ENCODE measurements at places on chromosomes 5 and 9. TPM values are rescaled to one million over a fixed set of nuclear protein-coding genes. Genes with fewer than 3 reads are reported as not detected.
A peak's percentile ranks its signal among the peaks of the same experiment; 100 is the strongest.

DNA sequence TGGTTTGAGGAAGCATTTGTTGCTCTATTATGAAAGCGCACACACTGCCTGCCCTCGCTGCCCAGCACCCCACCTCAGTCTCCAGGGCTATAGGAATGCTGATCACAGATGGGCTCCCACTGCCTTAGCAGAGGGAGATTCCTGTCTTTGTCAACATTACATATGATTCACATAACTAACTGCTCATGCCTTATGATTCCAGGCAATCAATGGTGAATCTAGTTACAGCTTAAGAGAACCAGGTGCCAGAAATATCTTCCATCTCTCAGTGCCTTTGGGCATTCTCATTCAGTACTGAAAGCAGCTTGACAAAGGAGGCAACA is 458.9 kb upstream of the C9orf72 start:
- peak; percentile 5 for DNase-seq

- peak; percentile 41 for DNase-seq
These were observed 22.1 kb upstream of the SLC25A51 start for GRCh38 chr9:37925786-37926736.

DNA sequence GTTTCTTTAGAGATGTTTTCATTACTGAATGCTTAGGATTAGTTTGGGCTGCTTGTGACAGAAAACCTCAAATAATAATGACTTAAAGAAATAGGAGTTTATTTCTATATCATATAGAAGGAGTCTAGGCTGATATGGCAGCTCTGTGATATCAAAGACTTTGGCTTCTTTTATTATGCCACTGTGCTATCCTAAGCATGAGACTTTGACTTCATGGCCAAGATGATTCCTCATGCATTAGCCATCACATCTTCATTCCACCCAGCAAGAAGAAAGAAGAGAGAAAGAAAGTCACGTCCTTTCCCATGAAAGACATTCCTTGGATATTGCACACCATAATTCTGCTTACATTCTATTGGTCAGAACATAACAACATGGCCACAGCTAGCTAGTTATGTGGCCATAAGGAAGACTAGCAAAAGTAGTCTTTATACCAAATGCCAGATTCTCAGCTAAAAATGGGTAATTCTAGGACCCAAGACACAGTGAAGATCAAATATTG is 76.2 kb downstream of the DAPK1 start:
- no peak for DNase-seq

DNA sequence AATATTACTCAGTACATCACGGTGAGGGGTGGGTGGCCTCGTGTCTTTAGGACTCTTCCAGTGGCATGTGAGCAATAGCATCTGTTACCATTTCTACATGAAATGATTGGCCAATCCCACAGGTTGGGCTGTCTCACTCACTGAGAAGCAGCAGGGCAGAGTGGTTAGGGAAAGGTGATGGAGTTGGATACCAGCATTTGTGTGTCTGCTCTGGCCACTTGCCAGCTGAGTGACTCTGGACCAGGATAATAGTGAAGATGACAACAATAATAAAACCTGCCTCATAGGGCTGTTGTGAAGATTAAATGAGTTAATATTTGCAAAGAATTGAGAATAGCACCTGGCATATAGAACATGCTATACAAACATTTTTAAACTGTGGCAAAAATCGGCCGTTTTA is 42.0 kb downstream of the IQGAP2 start:
- DNase-seq = no peak

PROB1 gene
- 3.1 TPM for total RNA-seq

- DNase-seq = no peak
These were observed 308.9 kb downstream of the TLE4 start for GRCh38 chr9:79880626-79881025.

SLC34A1 gene
- not detected for total RNA-seq

DNA sequence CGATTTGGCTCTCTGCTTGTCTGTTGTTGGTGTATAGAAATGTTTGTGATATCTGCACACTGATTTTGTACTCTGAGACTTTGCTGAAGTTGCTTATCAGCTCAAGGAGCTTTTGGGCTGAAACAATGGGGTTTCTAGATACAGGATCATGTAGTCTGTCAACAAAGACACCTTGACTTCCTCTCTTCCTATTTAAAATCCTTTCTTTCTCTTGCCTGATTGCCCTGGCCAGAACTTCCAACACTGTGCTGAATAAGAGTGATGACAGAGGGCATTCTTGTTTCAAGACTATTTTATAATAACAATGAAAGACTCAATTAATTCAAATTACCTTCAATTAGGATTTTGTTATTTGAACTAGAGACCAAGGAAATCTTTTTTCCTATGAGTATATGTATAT is 692.5 kb downstream of the PRR16 start:
- DNase-seq = no peak

DNA sequence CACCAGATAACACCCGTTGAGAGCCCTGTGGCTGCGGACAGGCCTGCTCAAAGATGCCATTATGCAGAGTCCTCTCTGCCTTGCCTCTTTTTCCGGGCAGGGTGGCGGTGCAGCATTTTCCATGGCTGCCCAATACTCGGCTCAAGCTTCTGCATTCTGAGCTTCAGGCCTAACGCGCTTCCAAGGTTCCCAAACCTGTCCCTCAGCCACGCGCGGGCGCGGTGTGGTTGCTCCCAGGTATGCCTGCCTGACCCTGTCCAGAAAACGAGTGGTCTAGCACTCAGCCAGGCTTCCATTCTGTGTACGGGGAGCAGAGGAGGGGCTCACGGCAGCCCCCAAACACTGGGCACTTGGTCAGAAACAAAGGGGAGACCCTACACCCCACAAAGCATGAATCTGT is 27.9 kb upstream of the CNOT6 start:
- DNase-seq = no peak

DNA sequence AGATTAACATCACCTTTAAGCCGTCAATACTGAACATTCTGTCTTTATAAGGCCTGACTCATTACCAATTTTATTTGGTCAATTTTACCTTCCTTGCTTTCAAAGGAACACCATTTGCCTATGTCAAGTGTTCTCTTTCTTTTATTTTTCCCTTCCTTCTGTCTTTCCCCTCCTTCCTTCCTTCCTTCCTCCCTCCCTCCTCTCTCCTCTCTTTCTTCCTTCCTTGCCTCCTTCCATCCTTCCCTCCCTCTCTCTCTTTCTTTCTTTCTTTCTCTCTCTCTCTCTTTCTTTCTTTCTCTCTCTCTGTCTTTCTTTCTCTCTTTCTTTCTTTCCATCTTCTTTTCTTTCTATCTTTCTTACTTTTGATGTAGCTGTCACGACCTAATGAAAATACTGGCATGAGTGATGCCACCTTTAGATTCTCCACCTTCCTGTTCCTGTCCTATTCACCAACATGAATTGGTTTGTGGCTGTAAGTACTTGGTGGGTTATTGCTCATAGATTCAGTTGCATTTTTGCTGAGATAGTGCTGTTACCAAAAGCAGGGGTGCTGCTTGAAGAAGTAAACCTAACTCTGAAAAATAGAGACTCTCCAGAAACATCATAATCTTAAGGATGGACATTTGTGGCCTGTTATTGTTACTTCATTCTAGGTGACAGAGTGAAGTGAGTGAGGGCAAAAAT is 33.8 kb downstream of the DOCK8 start:
- DNase-seq = no peak

- no peak for DNase-seq
These were observed 639.9 kb upstream of the ACO1 start for GRCh38 chr9:31744589-31744988.

DNA sequence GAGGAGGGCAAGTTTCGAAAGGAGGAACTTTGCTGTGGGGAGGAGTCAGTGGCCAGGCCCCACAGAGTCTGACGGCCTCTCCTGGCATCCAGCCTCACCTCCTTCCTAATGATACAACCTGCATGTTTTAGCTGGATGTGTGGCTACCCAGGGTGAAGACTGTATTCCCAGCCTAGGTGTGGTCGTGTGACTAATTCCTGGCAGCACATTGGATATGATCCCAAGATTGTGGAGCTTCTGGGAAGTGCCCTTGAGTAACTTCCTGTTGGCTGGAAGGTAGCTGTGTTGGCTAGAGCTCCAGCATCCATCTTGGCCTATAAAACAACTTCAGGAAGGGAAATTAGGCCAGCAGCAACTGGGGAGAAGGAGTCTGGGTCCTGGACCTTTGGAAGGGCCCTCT is 19.0 kb upstream of the LPCAT1 start:
- DNase-seq = peak; percentile 99

TAF1L gene
- total RNA-seq = not detected

DNA sequence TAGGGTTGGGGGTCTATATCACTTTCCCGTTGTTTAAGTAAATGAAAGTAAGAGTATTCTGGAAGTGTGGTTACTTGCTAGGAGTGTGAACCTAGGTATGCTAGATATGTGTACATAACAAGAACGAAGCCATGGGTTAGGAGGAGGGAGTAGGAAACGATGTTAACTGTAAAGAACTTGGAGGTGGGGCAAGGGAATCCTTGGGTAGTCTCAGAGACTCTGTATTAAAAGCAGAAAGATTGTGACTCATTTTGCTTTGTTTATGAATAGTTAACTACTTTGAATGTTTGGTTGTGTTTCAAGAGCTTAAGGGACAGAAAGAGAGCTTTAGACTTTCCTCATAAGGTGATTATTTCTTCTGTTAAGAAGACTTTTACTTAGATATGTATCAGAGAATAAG is 59.9 kb downstream of the TMEM252 start:
- no peak for DNase-seq

- DNase-seq = no peak
These were observed 17.2 kb downstream of the OR2S2 start for GRCh38 chr9:35940458-35941407.

TEX48 gene
- total RNA-seq = not detected

GRCh38 chr5:146440870-146441495 is 6.2 kb upstream of the TCERG1 start:
- no peak for DNase-seq

GRCh38 chr5:166980666-166981065 is 1310.8 kb upstream of the WWC1 start:
- DNase-seq = peak; percentile 28

DNA sequence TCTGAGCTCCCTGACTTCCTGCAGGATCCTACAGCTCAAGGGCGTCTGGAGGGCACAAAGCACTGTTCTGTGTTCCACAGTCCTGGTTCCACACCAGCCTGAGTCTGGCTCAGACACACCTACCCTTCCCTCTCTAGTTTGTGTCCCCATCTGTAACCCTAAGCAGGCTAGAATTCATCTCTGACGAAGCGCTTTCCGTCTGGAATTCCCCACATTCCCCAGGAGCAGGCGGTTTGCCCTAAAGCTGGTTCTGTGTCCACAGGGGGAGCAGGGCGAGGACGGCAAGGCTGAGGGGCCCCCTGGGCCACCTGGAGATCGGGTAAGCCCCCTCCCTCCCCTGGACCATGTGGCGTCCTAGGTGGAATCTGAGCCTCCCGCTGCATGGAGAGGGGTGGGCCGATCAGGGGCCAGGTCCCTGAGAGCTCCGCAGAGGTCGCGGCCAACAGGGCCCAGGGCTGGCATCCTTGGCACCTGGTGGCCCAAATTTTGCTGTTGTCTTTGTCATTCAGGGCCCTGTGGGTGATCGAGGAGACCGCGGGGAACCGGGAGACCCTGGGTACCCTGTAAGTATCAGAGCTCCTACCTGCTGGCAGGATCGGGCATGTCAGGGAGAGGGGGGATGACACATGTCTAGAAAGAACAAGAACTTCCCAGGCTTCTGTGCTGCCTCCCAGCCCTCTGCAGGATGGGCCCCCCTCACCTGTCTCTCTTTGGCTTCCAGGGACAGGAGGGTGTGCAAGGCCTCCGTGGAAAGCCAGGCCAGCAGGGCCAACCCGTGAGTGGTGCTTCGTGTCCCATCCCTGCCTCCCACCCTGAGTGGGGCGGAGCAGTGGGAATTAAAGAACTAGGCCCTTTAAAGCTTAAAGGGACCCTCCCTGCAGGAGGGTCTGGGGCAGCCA is 34.5 kb upstream of the ORM1 start:
- peak; percentile 68 for DNase-seq

DNA sequence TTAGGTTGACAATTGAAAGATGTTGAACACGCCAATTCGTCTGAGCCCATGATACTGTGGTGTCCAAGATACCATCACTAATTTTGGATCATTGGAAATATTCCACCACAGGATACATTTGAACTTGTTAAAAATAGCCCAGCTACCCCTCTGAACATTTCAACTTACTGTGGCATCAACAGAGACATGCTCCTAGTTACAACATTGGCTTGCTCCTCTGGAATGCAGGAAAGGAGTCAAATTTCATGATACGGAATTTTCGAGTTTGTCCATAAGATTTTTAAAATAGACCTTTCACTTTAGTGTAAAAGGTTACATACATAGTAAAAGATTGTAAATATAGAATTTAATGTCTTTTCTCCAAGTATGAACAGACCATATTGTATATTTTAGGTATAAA is 12.8 kb downstream of the SEMA5A start:
- DNase-seq = no peak

DNA sequence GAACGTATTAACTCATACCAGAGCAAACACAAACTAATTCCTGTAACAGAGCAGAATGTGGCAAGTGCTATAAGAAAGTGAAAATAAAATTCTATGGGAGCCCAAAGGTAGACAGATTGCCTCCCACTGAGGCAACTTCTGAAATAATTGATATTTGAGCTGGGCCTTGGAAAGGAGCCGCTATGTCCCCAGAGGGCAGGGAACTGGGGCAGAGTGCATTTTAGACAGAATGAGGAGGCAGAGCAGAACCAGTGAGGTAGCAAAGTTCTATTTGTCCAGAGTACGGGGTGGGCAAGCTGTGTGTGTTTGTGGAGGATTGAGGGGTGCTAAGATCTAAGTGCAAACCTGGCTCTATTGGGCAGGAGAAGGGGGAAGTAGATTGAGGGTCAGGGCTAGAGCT is 19.8 kb downstream of the CDO1 start:
- DNase-seq = no peak

- no peak for DNase-seq
These were observed 8.9 kb downstream of the OTP start for GRCh38 chr5:77629509-77630113.

DNA sequence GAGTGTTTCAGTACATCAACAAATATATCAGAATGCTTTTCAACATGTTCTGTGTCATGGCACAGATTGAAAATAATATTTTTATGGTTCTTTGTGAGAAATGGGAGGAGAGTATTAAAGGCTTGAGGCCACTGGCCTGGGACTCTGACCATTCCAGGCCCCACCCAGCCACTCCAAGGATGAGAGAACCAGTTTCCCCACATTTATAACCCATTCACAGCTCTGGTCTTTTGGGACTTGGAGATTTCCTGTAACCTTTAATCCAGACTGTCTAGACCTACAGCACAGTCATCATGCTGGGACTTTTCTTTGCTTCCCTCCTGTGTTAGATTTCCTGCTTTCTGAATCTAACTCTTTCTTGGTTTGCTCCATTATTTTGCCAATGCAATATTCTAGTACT is 389.6 kb downstream of the KIAA0825 start:
- no peak for DNase-seq

FPGS gene
- 130 TPM for total RNA-seq

- no peak for DNase-seq
These were observed 14.0 kb upstream of the EGFL7 start for GRCh38 chr9:136648751-136649150.

- no peak for DNase-seq
These were observed 3.6 kb upstream of the S1PR3 start for GRCh38 chr9:88987661-88988060.

ZNF658 gene
- 5.3 TPM for total RNA-seq

All from MCF 10A (cell line).